Bronchial epithelial cell (primary cell): ENCODE measurements at places on chromosomes 3 and 15.

DNA sequence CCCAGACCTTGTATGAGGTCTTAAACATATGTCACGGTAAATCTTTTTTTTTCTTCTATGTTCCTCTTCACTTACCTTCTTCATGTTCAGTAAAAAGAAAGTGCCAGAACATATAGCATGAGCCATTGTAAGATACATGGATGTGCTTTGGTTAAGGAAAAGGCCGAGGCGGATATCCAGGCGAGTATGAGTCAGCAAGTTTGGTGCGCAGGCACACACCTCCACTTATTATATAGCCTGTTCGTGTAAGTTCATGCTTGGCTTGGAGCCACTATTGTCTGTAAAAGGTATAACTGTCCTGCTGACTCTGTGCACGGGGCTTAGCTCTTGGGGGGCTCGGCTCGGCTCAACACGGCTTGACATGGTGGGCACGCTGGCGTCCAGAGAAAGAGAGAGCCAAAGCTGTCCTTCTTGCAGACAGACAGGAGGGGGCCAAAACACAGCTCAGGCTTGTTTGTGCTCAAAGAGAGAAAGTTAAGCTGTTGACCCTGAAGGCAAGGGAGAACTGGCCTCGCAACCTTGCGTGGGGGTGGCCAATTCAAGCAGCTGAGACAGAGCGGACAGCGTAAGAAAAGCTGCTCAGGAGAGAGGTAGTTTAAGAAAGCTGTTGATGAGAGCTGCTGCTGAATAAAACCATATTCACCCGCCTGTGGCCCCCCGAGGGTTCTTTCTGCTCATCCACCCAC, 251.2 kb downstream of the SLC9A9 start:
- DNase-seq = peak; percentile 12

DNA sequence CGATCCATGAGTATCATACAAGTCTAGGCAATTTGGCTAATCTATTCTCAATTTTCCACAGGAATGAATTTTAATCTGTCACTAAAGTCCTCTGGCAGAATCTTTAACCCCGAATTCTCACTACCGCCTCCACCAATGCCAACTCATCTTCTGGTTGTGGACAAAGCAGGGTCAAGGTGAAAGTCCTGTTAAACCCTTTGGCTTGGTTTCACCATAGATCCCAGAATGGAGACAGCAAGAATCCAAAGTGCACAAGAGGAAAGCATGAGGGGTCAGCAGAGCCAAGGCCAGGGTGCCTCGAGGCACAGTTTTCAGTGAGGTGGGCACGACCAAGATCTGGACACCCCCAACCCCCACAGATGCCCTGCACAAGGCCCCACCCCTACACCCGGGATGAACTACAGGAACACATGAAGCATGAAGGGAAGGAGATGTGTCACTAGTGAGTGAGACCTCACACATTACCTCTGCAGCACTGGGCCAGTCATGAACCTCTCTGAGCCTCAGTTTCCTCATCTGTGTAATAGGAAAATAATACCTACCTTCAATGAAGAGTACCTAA, 466.2 kb downstream of the EPHB1 start:
- no peak for DNase-seq

- DNase-seq = no peak
Measured at GRCh38 chr3:37626736-37627565, 234.7 kb upstream of the CTDSPL start.

- DNase-seq = no peak
Measured at GRCh38 chr15:70166506-70167087, 68.9 kb upstream of the TLE3 start.

DNA sequence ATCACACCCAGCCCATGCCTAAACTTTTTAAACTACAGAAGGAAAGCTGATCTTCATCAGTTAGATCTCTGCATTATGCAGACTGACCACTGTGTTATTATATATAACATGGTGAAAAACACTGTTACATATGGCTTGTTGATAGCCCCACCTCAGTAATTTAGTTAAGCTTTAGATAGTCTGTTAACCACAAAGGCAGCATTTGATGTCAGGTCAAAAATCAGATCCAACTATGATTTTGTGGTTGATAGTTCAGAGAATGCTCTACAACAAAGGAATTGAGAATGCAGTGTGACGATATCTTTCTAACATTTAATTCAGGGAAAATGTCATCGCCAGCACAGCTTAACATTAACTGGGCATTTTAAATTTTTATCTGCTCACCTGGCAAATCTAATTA, 37.7 kb upstream of the LMOD3 start:
- DNase-seq = no peak

DNA sequence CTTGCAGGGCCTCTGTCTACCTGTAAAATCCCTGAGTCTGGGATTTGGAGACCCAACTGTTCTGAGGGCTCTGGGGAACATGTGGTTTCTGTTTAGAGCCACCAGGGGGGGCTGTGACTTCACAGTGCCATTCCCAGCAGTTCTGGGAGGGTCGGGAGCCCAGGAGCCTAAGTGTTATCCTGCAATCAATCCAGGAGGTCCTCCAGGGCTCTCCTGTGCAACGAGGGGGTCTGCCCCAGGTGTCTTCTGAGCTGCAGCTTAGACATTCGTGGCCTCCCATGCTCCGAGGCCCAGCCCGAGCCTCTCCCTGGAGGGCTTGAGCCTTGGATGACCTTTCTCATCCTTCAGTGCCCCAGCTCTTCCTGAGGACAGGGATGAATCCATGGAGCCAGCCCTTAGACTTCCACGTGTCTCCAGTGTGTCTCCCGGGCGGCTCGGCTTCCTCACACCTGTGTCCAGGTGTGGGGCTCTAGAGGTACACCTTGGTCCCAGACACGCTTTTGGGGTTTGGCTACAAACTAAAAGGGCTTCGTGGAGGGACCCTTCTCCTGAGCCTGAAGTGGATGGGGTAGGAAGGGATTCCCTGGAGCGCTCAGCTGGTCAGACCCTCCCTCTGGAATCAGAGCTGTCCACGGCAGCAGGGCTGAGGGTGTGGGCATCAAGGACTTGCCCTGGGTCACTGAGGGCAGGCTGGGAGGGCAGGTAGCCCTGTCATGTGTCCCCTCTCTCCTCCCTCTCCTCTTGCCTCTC, 20.3 kb upstream of the ABTB1 start:
- peak; percentile 28 for DNase-seq

- no peak for DNase-seq
Measured at GRCh38 chr3:140416666-140417065, 261.2 kb upstream of the TRIM42 start.

DNA sequence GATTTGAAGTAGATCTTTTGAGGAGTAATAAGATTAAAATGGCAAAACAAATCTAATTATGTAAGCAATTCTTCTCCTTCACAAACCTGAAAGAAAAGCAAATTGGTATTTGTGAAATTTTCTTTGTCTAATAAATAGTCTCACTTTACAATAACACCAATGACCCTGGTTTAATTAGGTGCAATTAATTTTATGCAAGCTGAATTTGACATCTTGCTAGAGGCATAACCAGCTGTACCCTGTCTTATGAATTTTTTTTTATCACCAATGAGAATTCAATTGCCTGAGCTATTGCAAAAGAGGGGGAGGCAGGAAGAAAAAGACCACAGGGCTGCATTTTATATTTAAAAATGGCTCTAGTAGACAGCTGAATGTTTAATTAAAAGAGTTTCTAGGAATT, 113.5 kb upstream of the IL12A start:
- no peak for DNase-seq

DNA sequence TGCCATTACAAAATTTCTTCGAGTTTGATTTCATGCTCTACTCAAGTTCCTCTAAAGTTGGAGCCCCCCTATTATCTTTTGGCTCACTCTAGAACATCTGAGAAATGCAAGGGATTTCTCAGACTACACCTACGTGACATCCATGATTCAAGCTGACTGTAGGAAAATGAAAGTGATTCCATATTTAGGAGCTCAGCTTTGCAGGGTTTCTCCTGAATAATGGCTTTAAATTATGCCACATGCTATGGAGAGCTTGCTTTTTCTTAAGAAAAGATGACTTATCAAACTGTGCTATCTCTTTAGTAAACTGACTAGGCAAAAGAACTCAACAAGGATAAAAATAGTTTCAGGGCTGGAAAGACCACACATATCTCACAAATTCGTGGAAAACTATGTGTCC, 292.1 kb downstream of the LSAMP start:
- no peak for DNase-seq

DNA sequence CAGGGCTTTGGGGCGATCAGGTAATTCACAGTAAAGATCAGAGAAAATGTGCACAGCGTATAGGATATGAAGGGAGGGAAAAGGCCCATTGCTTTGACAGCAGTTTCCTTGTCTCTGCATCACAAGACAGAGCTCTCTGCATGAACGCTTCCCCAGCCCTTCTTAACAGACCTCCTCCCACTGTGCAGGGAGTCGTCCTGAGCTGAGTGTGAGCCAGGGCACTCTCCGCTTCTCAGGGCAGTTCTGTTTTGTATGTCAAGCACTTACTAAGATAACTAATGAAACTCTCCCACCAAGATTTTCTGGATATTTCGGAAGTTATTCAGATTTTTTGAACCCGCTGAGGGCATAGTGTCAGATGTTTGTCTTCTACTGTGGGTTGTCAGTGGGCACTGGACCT, 105.8 kb upstream of the C15orf61 start:
- no peak for DNase-seq

DNA sequence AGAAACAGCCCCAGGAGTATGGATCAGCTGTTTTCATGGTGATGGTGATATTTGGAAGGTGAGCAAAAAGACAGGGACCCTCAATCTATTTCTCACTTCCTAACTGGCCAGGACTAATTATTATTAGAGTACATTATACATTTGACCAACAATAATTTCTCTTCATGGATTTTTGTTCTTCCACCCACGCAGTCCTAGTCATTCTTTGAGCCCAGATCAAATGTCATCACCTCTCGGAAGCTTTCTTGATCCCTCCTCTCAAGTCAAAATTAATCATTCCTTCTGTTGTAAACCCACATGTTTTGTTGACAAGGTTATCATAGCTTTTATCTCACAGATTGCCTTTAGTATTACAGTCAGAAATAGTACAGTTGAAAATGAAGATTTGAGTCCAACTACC, 29.2 kb upstream of the PRICKLE2 start:
- DNase-seq = peak; percentile 55

- peak; percentile 58 for DNase-seq
Measured at GRCh38 chr3:40841131-40841530, 316.4 kb downstream of the ZNF621 start.

- DNase-seq = peak; percentile 84
Measured at GRCh38 chr15:73983211-73983727, 8.8 kb downstream of the STOML1 start.

- DNase-seq = no peak
Measured at GRCh38 chr3:126440709-126440995, 35.0 kb downstream of the ZXDC start.

GRCh38 chr3:156963096-156963495, 136.9 kb downstream of the LEKR1 start:
- DNase-seq = peak; percentile 21

GRCh38 chr3:58189691-58190090, 21.1 kb downstream of the DNASE1L3 start:
- DNase-seq = no peak

GRCh38 chr15:39468828-39469227, 112.1 kb upstream of the THBS1 start:
- no peak for DNase-seq

DNA sequence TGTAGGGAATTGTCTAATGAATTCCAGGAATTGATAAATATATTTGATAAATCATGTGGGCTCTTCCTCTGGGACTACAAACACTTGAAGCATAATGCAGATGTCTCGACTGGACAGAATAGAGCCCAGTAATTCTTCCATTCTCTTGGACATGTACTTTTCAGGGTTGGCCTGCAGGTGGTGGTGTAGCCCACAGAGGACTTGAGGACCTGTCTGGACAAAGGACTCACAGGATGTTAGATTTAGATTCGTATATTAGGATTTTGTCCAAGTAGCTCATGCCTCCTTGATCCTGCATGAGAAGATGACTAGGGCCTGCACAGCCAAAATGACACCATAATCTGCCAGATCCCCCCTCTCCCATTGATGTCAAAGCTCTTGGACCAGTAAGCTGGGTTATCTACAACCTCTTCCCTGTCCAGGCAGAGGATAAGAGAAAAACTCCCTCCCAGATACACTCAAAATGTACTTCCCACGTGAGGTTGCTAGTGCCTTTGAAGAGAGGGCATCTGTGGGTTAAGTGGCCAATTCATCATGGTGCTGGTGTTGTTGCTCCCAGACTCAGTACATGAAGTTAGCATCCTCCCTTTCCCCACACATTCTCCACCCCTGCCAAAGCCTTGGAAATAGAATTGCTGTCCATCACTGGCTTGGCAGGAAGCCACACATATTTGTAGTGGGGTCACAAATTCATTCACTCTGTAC, 88.6 kb upstream of the ZNF280D start:
- peak; percentile 61 for DNase-seq

- no peak for DNase-seq
Measured at GRCh38 chr15:28921336-28921735, 35.6 kb downstream of the APBA2 start.

GRCh38 chr3:197784019-197784585, 7.0 kb upstream of the LRCH3 start:
- no peak for DNase-seq

- no peak for DNase-seq
Measured at GRCh38 chr15:91216000-91216399, 115.9 kb downstream of the SV2B start.
